ENCODE measurements at places on chromosomes 6 and 20.

DNA sequence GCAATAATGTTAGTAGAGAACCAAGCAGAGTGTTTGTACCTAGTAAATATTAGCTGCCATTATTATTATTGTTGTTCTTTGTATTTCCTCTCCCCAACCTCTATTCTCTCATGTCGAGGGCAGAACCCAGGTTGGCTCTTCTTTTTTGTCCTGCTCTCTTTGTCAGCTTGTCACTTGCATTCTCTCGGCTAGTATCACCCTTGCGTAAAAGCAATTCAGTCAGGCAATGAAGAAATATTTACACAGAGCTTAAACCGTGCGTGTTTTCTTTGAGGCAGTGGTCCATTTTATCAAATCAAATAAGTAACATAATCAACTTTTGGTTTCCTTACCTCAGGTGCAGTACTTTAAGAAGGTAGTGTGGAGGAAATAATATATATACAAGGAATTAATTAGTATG lies 83.9 kb downstream of the TULP4 start:
- no peak for DNase-seq

DNA sequence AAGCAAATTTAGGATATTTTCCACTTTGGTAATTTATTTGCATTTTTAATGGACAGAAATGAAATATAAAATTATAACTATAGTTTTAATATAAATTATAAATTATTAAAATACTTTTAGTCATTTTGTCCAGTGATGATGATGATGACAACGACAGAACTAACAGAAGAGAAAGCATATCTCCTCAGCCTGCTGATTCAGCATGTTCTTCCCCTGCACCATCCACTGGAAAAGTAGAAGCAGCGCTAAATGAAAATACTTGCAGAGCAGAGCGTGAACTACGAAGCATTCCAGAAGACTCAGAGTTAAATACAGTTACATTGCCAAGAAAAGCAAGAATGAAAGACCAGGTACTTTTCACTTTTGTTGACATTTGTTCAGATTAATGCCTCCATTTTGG lies 64.9 kb downstream of the SENP6 start:
- no peak for DNase-seq

DNA sequence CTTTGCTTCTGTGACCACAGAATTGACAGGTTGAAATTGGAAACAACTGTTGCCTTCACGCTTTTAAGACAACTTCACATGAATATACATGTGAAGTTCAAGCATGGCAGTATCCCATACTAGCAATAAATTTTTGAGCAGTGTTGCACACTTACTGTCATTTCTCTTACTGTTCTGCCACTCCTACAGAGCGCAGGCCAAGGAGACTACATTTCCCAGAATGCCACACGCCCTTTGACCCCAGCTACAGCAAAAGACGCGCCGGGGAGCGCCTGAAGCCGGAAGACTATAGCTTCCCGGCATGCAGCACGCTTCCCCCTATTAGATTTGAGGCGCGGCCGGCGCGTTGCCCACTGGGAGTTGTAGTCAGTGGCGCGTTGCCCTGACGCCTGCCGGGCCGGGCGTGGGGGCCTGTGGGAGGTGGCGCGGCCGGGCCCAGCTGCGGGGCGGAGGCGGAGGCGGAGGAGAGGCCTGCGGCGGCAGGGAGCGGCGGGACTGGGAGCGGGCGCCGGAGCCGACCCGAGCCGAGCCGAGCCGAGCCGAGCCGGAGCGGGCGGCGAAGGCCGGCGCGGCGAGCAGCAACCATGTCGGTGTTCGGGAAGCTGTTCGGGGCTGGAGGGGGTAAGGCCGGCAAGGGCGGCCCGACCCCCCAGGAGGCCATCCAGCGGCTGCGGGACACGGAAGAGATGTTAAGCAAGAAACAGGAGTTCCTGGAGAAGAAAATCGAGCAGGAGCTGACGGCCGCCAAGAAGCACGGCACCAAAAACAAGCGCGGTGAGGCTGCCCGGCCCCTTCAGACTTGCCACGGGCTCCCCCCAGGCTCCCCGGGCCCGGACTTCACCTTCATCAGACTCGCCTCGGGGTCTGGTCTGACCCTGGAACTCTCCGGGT lies at the start of gene CHMP4B:
CHMP4B (plus strand) TSS at position 464 of the 891 bp plus-strand sequence; CDS start at position 585, 121 bp downstream.
- DNase-seq = peak; percentile 98

DNA sequence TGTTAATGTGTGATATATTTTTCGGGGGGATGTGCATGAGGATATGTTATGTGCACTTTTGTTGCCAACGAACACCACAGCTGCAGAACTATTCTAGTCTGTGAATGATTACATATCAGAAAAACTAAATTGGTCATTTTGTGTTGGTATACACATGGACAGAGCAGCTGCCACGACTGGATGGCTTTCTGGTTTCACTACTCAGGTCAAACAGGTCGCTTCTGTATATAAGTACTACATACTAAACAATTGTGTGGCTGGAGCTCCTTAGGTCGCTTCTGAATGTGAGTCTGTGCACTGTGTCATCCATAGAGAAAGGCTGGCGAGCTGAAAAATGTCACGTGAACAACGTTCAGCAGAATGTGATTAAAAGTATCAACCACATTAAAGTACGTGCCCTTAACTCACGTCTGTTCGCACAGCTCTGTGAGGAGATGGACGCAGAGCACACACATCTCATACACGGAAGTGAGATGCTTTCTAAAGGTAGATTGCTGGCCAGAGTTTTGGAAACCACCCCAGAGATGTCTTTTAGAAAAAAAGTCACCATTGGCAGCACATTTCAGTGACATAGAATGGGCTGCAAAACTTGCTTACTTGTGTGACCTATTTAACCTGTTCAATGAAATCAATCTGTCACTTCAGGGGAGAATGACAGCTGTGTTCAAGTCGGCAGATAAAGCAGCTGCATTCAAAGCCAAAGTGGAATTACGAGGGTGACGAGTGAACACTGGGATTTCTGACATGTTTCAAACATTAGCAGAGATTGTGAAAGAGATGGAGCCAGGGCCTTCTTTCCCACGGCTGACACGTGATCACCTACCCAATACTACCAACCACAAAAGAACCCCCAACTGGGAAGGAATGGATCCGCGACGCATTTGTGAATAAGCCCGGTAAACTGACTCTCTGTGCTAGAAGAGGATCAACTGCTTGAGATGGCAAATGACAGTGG lies 176.6 kb downstream of the PDE10A start:
- DNase-seq = no peak
